ENCODE measurements at places on chromosomes 2 and 18.
A peak's percentile ranks its signal among the peaks of the same experiment; 100 is the strongest.

DNA sequence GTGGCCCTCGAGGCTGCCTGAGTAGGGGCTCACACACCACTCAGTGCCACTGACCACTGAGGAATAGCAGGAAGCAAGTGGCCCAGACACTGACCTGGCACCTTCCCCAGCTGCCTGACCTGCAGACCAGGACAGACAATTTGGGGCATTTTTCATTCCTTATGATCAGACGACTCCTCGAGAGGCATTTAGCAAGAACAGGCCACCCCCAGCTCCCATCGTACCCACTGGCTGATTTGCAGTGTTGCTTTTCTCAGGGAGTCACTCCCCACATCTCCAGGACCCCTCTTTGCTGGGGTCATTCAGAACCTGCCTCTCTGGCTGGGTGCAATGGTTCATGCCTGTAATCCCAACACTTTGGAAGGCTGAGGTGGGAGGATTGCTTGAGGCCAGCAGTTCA lies 185.7 kb downstream of the HAUS1 start:
- DNase-seq = no peak

GRCh38 chr2:25537526-25537925 lies 135.9 kb downstream of the DTNB start:
- DNase-seq = no peak

- no peak for DNase-seq
Observed at GRCh38 chr2:222825031-222825430, 35.8 kb upstream of the ACSL3 start.

DNA sequence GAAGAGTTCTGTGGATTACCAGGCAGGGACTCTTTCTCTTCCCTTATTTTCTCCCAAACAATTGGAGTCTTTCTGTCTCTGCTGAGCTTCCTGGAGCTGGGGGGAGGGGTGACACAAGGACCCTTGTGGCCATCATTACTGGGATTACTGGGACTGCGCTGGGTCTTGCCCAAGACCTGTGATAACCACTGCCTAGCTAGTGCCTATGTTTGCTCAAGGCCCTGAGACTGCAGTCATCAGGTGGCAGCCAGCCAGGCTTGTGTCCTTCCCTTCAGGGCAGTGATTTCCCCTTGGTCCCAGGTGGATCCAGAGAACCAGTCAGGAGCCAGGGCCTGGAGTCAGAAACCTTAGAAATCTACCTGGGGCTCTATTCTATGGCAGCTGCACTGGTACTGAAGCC lies 355.6 kb downstream of the PARD3B start:
- no peak for DNase-seq

DNA sequence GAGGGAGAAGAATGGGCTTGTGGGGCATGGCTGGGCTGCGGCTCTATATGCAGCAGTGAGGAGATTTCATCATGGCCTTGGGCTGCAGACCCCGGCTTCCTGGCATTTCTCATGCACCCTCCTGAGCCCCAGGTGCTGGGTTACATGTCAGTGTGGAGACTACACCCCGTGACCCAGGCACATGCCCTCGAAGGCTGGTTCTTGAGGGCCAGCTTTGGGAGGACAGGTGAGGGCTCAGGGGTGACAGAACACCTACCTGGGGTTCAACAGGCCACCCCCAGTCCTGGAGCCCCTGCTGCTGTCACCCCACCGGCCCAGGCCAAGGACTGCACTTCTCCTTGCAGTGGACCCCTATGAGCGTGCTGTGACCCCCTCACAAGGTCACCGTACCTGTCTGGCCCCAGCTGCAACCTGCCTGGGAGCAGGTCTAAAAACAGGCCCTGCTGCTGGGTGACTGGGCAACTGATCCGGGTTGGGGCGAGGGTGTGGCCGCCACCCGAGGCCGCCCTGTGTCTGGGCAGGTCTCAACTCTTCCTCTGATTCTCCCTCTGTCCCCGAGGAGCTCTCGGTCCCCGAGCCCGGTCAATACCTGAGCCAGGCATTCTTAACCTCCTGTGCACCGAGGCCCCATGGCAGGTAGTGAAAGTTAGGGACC lies 94.8 kb upstream of the OTOS start:
- DNase-seq = no peak

- DNase-seq = no peak
Observed at GRCh38 chr2:17960925-17961324, 82.5 kb downstream of the KCNS3 start.

DNA sequence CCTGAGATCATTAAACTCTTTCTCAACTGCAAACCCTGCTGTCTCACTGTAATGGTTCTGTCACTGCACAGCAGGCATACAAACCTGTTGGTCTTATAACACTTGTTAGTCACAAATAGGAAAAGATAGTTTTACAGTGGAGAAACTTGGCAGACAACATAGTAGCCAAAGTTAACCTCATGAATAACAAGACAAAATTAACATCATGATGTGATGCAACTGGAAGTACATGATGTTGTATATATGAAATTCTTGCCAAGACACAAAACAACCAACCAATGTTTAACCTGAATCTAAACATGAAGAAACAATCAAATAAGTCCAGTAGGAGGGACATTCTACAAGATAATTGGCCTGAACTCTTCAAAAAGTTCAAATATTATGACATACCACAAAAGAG lies 189.3 kb downstream of the RNF152 start:
- DNase-seq = no peak

DNA sequence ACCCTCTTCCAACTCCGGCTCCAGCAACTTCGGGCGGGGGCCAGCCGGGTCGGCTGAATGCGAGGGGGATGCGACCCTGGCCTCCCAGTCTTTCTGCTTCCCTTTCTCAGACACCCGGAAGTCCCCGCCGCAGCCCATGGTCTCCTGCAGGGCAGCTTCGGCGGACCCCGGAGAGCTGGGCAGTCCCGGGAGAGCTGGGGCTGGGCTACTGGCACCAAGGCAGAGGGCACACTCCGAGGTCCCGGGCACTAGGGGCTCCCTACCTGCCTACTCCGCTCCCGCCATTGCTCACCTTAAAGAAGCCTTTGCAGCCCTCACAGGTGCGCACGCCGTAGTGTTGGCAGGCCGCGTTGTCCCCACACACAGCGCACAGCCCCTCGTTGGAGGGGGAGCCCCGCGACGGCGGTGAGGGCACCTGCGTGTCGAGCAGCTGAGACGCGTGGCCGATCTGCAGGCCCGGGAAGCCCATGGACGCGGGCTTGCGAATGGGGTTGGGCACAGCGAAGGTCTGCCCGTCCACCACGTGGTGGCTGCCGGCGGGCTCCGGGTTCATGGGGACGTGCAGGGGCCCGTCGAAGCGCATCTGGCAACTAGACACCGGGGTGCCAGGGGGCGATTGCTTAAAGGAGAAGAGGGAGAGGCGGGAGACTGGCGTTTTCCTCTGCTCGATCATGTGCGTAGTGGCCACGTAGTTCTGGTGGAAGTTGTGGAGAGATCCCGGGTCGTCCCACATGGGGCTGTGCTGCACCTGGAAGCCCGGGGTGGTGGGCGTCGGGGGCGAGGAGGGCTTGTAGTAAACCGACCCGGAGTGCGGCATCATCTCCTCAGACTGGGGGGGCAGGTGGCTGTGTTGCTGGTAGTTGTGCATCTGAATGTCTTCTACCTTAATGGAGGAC lies 3.2 kb downstream of the NR4A2 start:
- DNase-seq = no peak

DNA sequence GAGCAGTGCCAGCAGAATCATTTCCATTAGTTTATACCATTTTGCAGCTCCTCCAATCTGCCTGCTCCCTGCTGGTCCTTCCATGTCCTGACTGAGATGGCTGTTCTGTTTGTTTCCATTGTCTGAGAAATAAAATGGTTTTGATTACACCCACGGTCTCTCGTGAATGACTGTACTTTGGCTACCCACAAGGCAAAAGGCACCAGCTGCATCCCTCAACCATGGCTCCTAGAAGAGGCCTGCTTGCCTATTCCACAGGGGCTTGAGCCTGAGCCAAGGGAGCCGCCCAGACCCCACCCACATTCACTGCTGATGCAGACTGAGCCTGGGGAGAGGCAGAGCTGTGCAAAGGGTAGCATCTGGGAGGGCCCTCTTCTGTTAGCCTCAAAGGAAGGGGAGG lies 31.2 kb downstream of the MARCHF4 start:
- no peak for DNase-seq

DNA sequence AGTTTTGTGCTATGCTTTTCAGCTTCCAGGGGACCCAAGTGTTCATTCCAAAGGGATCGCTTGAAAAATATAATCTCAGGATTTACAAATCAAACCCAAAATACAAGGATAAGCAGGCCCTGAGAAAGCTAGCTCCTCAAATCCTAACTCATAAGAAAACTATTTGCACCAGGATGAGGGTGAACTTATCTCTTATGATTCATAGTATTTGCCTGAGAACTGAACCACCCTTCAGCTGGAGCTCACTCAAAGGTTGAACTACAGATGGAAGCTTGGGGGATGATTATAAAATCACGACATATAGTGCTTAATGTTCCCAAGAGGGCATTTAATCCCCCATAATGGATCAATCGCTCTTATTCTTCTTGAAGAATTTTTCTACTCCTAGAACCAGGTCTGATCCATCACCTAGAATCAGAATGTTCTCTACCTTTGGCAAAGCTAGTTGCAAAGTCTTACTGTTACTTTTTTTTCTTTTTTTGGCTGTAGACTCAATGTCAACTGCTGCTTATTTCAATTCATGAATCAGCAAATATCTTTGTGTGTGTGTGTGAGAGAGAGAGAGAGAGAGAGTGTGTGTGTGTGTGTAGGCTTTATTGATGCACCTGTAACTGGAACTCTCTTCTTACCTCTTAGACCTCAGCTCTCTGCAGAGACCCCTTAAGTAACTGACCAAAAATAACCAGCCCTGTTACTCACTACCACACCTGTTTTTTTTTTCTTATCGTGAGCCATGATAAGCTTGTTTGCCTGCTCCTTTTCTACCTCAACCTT lies 44.8 kb downstream of the ARL4C start:
- peak; percentile 37 for DNase-seq
